EL (cell line): ENCODE measurements at places on chromosomes 2 and 18.

GRCh38 chr2:10834068-10834655 is 21.6 kb upstream of the PDIA6 start:
- DNase-seq, result no peak

DNA sequence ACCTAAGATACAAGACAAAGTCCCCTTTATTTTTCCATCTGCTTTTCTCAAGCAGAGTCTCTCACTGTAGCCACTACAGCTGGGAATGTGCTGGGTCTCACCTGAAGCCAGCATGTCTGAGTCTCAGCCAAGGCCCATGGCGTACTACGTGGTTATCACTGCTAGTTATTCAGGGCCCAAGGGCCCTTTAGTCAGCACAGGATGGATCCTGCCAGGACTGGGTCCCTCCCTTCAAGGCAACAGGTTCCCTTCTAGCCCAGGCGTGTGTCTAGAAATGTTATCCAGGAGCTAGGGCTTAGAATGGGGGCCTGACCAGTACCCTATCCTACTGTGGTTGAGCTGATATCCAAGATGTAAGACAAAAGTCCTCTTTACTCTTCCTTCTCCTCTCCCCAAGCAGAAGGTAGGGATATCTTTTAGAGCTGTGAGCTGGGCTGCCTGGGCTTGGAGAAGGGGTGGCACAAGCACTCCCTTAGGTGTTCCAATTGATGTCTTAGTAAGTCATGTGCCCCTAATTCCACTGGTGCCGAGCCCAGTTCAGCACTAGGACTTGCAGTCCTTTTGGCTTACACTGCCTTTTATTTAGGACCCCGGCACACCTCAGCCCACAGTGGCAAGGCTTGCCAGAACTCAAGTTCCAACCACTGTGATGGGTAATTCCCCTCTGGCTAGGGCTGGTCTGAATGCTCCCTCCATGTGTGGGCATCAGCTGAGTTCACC is 17.7 kb downstream of the VPS54 start:
- no peak for DNase-seq

DNA sequence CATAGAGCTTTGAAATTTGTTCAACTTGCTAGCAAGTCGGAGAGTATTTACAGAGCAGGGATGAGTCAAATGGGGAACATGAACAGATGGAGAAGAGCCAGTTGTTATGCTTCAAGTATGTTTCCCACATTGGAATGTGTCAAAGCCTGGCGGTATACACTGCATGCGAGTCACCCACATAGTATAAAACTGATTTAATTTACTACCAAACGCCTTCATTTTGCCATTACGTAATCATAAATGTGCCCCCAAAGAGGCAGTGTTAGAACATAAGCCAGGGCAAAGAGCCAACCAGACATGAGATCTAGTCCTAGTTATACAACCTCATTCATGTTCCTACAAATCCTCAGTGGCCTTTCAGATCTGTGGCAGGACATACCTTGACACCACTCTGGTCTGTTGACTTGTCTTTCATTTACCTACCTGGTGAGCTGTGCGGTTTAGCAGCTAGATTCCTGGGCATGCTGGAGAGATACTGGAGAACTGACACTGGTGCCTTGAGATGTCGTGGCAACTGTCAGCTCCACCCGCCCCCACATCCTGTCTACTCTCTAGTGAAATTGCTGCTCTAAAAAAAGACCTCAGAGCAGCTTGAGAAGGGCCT is 21.7 kb upstream of the NRP2 start:
- peak; percentile 95 for DNase-seq

DNA sequence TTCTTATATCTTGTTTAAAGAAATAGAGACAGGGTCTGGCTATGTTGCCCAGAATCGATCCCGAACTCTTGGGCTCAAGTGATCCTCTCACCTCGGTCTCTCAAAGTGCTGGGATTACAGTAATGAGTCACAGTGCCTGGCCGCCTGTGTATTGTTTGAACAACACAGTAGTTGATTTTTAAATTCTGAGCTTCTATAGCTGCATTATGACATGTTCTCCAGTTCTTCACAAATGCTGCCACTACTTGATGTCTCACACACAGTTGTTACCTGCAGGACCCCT is 7.7 kb upstream of the RHOB start:
- DNase-seq, result peak; percentile 27

DNA sequence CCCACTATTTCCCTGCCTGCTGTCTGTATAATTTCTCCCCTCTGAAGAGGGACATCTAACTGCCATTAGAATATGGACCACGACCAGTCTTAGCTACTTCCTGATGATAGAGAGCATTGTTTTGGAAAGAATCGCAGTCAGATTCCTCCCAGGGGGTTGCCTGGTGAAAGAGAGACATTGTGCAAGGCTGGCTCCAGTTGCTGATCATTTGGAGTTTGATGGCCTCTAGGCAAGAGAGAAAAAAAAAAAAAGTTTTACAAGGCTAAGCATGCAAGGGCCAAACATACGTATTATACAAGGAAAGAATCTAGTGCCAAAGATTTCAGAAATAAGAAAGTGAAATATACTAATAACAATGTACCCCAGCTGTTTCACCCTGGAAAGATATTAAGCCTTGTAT is 182.2 kb downstream of the CMPK2 start:
- no peak for DNase-seq

DNA sequence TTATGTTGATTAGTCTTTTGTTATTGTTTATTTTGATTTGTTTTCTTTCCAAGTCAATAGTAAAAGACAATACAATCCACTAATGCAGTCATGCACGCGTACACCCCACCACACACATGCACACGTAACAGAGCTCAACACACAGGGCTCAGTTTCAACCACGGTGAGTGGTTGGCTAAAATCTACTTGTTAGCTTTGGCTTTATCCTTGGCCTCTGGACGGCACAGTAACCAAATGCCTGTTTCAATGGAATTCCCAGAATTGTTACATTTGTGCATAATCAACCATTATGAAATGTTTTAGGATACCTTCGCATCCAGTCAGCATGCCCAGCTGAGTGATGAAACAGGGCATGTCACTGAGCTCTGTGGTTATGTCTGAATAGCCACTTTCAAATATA is 53.2 kb downstream of the NYAP2 start:
- peak; percentile 12 for DNase-seq

GRCh38 chr18:24947521-24948305 is 404.3 kb downstream of the ZNF521 start:
- no peak for DNase-seq

DNA sequence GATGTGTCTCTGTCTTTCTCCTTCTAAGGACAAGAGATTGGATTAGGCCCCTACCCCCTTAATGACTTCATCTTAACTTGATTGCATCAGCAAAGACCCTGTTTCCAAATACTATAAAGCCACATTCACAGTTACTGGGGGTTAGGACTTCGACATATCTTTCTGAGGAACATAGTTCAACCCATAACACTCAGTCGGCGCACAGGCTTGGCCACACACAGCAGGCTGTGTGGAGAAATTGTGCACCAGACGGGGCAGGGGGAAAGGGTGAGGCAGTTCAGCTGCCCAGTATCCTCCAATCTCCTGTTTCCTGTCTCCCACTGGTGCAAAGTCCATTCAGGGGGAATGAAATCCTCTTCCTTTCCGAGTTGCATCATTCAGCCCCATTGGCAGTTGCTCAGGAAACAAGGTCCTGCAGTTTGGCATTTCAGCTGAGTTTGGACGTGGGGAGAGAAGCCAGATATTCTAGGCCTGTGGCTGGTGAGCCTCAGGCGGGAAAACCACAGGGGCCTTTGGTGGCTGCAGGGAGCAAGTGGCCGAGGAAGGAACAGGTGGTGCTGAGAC is 9.4 kb upstream of the RAPGEF4 start:
- DNase-seq, result no peak

DNA sequence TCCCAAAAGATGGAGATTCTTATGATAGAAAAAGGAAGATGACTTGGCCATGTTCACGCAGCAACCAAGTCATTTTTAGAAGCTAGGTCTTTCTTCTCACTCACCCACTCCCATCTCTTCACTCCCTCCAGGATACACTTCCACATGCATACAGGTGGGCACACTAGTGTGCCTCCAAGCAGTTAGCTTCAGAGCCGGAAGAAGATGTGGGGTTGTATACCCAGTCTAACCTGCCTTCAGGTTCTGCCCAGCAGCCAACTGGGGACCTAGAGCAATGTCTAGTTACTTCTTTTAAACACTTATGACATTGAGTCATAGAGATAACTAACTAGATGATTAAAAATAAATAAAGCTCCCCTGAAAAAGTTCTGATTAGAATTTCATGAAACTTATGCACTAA is 21.8 kb upstream of the TANK start:
- no peak for DNase-seq

- DNase-seq, result no peak
Observed at GRCh38 chr2:168514692-168515091, 58.6 kb downstream of the CERS6 start.

GRCh38 chr2:43453179-43454170 is 142.4 kb downstream of the THADA start:
- DNase-seq, result no peak

DNA sequence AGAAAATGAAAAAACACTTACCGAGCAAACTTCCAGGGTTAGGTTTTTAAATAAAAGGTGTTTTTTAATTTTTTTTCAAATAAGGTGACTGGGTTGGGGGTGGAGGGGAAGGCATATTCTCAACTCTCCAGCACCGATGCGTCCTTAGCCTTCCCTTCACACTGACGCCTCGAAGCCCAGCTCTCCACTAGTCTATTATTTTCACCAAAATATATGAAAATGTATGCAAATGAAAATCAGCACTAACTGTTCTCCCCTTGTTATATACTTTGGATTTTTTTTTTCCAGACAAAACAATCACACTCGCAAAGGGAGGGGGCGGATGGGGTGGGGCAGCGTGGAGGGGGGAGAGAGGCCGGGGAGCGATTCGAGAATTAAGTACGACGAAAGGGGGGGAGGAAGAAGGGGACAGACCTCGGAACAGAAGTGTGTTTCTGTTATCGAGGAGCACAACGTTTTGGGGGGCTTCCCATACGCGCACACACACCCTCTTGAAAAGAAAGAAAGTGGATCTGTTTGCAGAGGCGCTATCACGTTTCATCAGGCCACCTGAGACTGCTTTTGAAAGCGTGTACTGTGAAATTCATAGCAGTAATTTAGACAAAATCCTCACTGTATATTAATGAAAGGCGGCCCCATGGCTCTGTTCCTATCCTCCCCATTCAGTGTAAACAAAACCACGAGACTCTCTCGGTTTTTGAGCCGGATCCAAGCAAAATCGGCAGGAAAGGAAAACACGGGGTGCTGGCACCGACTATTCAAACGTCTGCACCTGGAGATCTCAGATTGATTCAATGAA is 2.4 kb upstream of the POU3F3 start:
- no peak for DNase-seq

DNA sequence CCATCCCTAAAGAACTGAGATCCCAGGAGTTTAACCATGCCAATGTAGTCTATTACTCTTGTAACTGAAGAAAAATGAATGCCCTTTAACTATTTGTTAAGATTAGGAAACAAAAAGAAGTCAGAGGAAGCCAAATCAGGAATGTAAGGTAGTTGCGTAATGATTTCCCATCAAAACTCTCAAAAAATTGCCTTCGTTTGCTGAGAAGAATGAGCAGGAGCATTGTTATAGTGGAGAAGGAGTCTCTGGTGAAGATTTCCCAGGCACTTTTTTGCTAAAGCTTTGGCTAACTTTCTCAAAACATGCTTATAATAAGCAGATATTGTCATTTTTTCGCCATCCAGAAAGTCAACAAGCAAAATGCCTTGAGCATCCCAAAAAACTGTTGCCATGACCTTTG is 224.0 kb upstream of the SIX2 start:
- no peak for DNase-seq

- DNase-seq, result no peak
Observed at GRCh38 chr2:39350658-39351057, 86.4 kb downstream of the MAP4K3 start.

DNA sequence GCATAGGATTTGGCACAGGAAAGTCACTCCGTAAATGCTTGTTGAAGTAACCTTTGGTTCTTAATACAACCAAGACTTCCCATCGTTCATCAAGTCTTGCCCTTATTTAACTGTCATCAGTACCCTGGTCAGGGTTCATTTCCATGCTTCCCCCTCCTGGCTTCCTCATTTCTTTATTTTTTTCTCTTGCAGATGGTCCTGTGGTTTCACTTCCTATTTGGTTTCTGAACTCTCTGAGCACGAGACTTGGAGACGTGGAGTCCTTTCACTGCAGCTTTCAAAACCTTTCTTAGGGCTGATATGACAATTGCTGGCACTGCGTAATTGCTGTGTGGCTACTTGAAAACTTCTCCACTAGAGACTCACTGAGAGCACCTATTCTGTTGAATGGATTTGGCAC is 59.9 kb upstream of the PID1 start:
- DNase-seq, result peak; percentile 8

DNA sequence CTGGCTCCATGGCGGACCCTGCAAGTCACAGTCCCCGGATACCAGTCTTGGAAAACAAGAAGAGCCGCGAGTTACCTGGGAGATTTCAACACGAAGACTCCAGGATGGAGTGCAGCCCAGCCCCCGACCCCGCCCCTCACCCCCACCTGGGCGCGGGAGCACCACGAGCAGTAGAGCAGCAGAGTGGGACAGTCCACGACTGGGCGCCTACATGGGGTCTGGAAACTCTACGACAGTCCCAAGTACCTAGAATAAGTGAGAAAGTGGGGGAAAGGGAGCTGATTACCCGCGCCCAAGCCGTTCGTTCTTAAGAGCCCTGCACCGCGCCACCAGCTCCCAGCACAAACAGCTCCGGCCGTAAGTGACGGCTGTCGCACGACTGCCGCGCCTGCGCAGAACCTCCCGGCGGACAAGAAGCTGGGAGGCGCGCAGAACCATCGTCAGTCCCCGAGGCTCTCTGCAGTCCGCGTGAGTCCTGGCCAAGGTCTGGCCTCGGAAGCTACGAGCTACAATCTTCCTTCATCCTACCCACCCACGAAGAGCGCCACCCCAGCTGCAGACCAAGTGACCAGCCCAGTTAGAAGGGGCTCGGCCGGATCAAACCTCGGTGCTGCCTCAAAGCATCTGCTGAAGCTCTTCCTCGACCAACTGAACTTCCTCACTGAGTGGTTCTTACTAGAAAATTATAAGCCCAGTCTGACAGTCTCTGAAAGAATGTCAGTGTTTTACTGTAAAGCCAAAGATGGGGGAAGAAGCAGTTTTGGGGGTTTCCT is at the start of gene DPY30:
TSS of gene DPY30 (minus strand) at position 359 of the 773 bp plus-strand sequence. CDS start at position 10, 349 bp downstream.
- DNase-seq, result peak; percentile 93

DNA sequence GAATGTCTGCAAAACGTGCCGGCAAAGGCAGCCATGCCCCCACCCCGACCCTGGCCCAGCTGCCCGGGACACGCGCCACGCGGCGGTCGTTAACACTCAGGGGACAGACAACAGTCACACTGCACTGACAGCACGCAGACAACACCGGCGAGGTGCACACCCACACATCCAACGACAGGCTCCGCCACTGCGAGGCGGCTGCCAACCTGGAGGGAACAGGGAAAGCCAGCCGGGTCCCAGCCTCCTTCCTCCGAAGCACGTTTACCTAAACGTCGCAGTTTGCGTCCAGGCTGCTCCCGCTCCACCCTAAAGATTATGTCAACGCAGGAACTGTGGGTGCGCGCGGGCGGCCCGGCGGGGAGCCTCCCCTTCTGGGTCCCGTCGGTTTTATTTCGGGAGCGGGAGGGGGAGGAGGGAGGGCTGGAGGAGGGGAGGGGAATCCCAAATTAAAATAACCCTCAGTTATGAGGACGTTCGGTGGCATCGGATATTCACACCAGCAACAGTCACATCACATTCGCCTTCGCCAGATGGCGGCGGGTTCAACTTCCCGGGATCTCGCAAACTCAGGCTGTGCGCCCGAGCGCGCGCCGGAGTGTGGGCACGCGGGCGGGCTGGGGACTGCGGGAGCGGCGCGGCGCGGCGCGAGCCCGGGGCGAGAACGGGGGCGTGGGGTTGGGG is 644 bp downstream of the PTGR3 start:
- peak; percentile 62 for DNase-seq

- DNase-seq, result peak; percentile 93
Observed at GRCh38 chr2:62577994-62578781, 72.2 kb upstream of the TMEM17 start.

GRCh38 chr2:126756125-126756524 is 100.2 kb downstream of the GYPC start:
- no peak for DNase-seq
